Hematopoietic multipotent progenitor cell treated with erythropoietin and hydrocortisone succinate and interleukin-3 and kit ligand, for 8 days (in vitro differentiated cells): ENCODE measurements at places on chromosomes 1 and 21.

DNA sequence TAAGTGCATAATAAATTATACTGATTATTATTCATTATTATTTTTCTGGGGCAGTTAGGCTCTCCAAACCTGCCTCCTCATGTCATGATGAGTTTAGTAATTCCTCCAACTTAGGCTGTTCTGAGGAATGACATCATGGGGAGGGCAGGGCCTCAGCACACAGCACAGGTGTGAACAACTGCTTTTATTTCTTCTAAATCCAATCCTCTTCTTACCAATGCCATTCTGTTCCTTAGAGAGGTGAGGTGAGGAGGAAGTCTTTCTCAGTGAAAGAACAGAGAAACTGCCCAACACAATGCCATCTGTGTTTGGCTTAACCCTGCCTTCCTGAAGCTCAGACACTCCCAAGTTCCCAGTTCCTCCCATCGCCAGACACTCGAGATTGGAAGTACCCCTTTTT, 45.4 kb upstream of the WASF2 start:
- DNase-seq = no peak

DNA sequence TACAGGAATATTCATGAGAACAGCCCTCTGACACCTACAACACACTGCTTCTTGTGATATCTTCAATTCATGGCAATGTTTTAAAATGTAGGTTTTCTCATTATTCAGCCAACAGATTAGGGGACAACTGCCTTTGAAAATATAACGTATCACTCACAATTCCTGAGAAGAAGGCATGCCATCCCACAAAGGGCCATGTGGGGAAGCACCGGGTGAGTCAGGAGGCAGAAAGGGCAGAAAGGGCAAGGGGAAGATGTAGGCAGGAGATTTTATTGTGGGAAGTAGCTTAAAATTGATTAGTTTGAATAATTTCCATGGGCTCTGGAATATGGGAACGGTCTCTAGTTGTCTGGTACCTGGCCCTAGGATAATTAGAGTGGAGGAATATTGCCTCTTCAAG, 165.7 kb downstream of the HHIPL2 start:
- no peak for DNase-seq

- DNase-seq = no peak
Measured at GRCh38 chr1:20051218-20051829, 18.7 kb upstream of the PLA2G5 start.

DNA sequence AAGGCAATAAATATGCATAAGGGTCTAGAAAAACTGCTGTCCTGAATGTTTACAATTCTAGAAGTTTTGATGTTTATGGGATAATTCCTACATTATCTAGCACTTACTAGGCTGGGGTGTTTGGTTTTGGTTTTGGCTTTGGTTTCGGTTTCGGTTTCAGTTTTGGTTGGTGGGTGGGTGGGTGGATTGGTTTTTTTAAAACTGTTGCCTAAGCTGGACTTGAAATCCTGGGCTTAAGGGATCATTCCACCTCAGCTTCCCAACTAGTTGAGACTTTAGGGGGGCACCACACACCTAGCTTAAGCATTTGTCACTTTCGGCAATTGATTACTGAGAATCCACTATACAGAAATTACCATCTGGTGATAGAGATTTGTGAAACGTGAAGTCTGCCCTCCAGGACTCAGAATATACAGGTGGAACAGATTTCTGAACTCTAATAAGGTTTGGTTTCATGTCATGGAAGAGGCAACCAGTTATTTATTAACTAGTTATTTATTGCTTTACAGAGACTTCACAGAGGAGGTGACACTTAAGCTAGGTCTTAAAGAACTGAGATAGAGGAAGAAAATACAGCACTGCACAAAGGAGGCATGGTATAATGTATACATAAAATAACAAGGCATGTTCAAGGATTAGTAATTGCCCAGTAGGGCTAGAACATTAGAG, 69.6 kb downstream of the PIK3R3 start:
- no peak for DNase-seq

GRCh38 chr1:46192171-46192570, 6.1 kb downstream of the POMGNT1 start:
- DNase-seq = no peak

DNA sequence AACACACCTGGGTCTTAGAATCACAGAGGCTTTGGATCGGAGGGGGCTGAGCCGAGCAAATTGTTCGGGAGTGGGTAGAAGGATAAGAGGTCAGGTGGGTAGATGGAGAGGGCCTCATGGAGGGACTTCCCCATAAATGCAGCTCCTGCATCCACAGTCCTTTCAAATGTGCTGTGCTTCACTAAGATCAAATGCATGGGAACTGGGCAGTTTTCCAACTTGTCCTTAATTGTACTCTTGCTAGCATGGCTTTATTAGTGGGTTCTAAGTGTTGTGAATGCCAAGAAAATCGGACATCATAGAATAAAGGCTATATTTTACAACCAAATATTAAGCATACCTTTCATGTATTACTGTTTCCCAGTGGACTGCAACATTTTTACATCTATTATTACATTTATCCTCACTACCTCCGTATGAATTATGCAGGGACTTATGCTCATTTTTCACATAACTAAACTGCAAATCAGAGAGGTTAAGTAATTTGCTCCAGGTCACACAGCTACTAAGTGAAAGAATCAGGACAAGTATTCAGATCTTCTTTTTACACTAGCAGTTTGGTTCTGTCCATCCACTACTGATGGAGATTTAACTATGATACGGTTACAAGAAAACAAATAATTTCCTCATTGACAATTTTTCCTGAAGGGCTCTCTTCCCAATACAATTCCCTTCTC, 174.5 kb upstream of the RUNX1 start:
- no peak for DNase-seq

GRCh38 chr1:29412591-29412990, 176.3 kb downstream of the PTPRU start:
- no peak for DNase-seq

GRCh38 chr1:111280267-111280666, 10.4 kb upstream of the CHIA start:
- DNase-seq = no peak

DNA sequence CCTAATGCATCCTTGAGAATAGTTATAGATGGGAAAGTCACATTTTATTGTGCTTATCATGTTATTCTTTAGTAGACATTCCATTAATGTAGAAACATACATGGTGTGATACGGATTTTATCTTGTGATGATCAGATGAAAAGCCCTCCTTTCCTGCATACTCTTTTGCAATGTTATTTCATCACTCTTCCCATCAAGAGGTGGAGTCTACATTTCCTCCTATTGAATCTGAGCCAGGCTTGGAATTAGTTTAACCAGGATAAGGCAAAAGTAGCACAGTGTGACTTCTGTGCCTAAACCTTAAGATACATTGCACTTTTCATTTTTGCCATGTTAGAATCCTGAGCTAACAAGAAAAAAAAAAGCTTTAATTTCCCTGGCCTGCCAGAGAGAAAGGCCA, 393.7 kb upstream of the ST6GALNAC5 start:
- DNase-seq = no peak

DNA sequence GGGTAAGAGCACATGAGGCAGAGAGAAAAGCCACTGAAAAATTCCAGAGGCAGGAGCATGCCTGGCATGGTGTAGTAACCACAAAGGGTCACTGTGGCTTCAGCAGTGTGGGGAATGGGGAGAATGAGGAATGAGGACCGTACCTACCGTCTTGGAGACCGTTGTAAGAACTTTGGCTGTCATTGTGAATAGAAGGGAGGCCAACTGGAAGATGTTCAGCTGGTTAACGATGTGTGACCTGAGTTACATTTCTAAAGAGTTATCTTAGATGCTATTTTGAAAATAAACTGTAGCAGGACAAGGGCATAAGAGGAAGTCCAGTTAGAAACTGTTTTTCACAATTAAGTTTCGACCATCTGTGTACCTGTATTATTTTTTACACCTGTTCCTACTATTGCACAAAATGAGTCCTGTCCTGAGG, 365.5 kb upstream of the SGIP1 start:
- DNase-seq = no peak

GRCh38 chr1:40753142-40753882, 30.3 kb upstream of the KCNQ4 start:
- no peak for DNase-seq

- no peak for DNase-seq
Measured at GRCh38 chr1:78950826-78951225, 55.7 kb downstream of the ADGRL4 start.

DNA sequence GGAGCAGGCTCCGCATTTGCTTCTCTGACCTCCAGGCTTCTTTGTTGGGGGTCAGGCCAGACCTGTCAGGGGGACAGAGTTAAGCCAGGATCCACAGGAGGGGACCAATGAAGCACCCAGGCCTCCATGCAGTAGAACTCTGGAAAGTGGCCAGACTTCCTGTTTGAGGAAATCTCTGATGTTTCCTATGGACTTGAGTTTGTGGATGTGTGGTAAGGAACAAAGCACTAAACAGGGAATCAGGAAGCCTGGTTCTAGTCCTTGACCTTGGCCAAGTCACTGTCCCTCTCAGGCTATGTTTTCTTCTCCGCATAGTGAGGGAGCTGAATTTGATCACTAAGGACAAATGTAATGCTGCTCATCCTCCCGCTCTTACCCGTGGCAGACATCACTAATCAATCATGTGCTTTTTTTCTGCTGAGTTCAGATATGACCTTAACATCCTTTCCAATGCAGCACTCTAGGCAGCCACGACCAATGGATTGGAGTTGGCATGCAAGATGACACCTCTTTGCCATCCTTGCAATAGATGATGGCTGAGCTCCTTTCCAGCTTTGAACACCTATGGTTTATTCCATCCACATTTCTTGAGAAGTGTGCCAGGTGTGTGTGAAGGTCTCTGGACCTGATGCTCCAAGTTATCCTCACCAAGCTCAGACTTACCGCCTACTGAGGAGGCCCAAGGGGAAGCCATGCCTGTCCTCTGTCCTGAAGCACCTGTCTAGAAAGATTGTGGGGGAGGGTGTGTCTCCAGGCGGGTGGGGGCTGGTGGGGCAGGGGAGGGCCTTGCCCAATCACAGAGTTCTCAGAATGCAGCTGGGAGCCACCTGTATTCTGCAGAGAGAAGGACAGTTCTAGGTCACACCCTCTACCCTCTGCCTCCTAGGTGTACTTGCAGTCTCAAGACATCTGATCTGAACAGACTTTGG, 9.9 kb downstream of the SH2D2A start:
- no peak for DNase-seq

DNA sequence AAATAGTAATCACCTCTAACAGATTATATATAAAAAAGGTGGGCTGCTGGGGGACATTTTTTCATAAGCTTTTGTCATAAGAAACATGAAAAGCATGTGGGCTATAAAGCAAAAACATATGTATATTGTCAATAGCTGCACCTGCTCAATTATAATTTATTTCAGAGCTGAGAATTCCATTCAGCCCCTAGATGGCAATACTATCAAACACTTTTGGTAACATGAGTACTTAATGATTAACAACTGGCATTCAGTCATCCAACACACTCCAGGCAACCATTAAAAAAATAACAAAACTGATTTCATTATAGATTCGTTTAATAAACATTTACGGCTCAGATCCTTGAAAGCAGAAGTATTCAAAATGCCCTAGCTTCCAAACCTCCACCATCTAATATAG, 115.1 kb downstream of the KCTD3 start:
- no peak for DNase-seq

- DNase-seq = no peak
Measured at GRCh38 chr1:91814448-91814847, 71.5 kb downstream of the TGFBR3 start.

- DNase-seq = no peak
Measured at GRCh38 chr1:109610609-109611307, 8.7 kb downstream of the GNAT2 start.

DNA sequence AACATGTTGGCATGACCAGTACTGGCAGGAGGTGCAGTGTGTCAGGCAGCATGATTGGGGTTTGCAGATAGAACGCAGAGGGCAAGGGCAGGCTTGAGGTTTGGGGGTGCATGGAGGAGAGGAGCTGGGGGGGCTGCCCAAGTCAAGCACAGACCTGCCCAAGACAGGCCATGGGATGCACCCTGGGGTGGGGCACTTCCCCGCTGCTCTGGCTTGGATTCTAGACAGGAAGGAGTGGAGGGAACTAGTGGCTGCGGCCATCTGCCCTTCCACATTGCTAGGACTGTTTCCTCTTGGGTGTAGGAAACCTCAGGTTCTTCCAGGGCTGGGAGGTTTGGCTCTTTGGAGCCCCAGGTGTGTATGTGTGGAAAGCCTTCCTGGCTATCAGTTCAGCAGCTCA, 3.0 kb downstream of the PDXK start:
- DNase-seq = no peak

- no peak for DNase-seq
Measured at GRCh38 chr1:111879081-111879480, 110.4 kb downstream of the KCND3 start.

DNA sequence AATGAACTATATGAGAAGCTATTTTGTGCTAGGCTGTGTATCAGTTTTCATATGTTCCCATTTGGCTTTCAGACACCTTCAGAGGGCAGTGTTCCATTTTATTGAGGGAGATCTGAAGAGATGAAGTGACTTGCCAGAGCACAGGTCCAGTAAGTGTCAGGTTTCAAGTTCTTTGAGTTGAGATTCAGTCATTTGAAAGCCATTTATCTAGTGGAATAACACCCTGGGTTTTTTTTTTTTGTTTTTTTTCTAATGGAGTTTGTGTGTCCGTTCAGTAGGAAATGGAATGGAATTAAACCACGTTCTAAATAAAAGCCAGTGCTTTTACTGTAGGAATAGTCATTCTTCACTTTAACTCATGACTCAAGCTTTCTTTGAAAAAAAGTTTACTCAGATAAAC, 652.9 kb upstream of the USP24 start:
- DNase-seq = no peak

DNA sequence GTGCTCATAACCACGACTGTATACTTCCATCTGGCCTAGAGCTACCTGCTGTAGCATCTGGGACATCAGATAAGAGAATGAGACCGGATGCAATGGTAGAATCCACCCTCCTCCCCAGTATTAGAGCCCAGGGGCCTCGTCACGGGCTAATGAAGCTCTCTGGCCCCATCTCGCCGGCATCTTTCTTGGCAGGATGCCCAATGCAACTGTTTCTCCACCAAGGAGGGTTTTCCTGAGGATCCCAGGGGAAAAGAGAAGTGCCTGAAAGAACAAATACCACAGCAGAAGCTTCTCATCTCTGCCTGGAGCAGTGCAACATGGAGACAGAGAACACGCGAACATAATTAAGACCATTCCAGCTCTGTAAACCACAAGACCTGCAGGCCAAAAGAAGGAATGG, 80.0 kb downstream of the VWA5B1 start:
- no peak for DNase-seq

DNA sequence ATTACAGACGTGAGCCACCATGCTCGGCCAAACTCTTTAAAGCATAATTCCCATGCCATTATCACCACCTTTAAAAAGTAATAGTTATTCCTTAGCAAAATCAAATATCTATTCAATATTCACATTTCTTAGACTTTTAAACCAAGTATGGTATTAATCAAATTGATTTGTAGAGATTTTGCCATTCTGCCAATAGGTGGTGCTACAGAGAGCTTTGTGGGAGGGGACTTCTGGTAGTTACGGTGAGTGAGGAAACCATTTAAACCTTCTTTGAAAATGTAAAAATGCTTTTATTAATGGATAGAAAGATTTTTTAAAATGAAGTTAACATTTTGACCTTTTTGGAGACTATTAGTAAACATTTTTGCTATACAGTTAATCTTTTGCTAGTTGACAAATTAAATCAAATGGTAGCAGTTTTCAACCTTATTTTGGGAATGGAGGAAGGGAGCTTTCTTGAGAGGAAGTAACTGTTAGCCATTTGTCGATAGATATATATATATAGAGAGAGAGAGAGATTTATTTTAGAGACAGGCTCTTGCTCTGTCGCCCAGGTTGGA, 19.3 kb downstream of the IARS2 start:
- peak; percentile 74 for DNase-seq
